Dorsolateral prefrontal cortex (tissue), 122 donors: ENCODE measurements at places on chromosomes 7 and 10.

DNA sequence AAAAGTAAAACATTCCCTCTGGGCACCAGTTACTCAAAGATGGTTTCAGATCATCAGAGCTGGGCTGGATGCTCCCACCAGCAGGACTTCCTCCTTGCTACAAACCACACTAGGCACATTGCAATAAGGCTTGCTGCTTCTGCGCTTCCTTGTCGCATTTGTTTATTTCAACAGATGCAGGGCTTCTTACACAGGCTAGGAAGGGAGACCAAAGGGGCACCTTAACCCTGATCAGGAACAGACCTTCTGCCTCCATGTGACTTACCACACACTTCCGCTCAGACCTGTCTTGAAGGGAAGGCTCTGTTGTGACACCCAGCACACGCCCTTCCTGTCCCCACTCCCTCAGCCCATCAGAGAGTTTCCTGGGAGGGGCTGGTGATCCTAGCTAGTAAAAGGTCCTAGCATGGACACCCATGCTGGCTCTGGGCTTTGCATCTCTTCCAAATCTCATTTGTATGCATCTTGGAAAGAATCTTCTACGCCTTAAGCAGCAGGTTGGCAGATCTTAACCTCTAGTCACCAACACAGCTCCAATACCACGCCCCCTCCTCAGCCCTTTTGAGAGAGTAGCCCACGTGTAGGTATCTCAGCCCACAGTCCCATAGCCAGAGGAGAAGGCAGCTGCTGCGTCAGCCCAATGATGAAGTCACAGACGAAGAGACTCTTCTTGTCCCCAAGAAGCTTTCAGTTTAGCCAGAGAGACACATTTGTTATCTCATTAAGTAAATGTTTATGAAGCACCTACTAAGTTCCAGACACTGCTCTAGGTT lies 47.1 kb upstream of the SVIL start:
- no peak for DNase-seq

DNA sequence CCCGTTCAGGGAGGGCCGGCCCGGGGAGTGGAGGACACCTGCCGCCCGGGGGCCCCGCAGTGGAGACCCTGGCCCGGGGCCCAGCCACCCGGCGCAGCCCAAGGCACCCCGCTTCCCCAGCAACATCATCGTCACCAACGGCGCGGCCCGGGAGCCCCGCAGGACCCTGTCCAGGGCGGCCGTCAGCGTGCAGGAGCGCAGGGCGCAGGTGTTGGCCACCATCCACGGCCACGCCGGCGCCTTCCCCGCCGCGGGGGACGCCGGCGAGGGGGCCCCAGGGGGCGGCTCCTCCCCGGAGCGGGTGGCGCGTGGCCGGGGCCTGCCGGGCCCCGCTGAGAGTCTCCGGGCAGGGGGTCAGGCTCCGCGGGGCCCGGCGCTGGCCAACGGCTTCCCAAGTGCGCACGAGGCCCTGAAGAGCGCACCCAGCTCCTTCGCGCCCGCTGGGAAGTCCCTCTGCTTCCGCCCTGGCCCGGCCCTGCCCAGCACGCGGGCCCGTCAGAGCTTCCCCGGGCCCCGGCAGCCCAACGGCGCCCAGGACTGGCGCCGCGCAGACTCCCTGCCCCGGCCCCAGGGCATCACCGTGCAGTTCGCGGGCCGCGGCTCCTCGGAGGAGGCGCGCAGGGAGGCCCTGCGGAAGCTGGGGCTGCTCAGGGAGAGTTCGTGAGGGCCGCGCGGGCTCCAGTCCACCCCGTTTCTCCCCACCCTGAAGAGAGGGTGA lies 46.7 kb downstream of the PROSER2 start:
- no peak for DNase-seq

GRCh38 chr7:30238721-30239441 lies 45.5 kb upstream of the ZNRF2 start:
- peak; percentile 49 for DNase-seq

DNA sequence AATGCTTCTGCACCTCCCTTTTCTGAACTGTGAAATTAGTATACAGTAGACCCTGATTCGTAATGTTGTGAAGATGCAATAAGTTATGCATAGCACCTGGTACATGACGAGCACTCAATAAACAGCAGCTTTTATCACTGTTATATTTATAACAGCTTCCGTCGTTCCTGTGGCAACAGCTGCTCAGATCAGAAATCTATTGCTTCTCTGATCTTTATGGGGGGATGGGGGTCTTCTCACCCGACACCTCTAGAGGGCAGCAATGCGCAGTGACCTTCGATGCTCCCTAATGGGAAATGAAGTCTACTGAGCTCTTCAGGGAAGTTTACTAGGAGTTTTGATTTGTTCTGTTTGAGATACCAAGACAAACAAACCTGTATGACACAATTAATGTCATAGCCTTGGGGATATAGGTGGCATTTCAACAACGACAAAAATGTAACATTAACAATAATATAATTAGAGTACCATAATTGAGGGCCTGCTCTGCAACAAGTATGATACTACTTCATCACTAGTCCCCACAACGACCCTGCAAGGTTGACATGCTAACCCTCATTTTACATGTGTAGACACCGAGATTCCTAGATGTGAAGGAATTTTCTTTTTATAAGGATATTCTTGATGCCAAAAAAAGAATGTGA lies 289.6 kb downstream of the SFMBT2 start:
- peak; percentile 32 for DNase-seq

- no peak for DNase-seq
Observed at GRCh38 chr7:142796501-142797390, 26.0 kb downstream of the PRSS2 start.

- no peak for DNase-seq
Observed at GRCh38 chr7:33534833-33535232, 370.5 kb upstream of the BMPER start.
